ENCODE measurements at places on chromosomes 5 and 9.

- H3K36me3 ChIP-seq, result no peaks in the 10 kb centered on the region
- DNase-seq, result no peak
- no peak overlapping the region for H3K4me3 ChIP-seq
- no peak overlapping the region for H3K27ac ChIP-seq
- H3K27me3 ChIP-seq, result no peaks in the 10 kb centered on the region
Measured at GRCh38 chr5:73544429-73545402, 20.7 kb downstream of the ANKRA2 start.

GRCh38 chr9:89483592-89484474, 14.1 kb downstream of the SEMA4D start:
- peak; percentile 59 for DNase-seq
- peaks cover 67% of the 10 kb centered on the region for H3K4me1 ChIP-seq
- peak overlapping the region; percentile 61 for H3K4me3 ChIP-seq
- peaks cover 3% of the 10 kb centered on the region for H3K36me3 ChIP-seq
- peak overlapping the region; percentile 68 for H3K27ac ChIP-seq

DNA sequence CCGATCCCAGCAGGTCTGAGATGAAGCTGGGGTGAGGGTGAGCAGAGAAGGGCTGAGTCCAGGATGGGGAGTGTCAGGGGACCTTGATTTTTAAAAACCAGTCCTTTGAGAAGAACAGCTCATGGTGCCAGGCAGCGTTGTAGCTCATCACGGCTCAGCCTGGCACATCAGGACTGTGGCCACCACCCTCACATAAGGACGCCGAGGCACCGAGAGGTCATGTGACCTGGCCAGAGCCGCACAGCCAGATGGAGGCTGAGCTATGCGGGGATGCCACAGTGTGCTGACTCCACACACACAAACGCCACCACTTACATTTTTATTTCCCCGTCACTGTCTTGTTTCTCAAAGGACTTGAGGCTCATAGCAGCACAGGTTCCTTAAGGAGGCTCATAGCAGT, 32.9 kb upstream of the CEP72 start:
- H3K27ac ChIP-seq, result no peak overlapping the region
- H3K27me3 ChIP-seq, result no peaks in the 10 kb centered on the region
- no peak for DNase-seq
- no peak overlapping the region for H3K4me3 ChIP-seq
- H3K4me1 ChIP-seq, result no peaks in the 10 kb centered on the region

DNA sequence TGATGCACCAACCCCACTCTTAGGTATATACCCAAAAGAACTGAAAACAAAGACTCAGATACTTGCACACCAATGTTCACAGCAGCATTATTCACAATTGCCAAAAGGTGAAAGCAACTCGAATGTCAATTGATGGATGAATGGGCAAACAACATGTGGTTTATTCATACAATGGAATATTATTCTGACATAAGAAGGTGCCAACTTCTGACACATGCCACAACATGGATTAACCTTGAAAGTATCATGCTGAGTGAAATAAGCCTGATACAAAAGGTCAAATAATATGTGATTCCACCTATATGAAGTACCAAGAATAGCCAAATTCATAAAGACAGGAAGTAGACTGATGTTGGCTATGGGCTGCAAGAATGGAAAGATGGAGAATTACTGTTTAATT, 35.0 kb downstream of the CTNND2 start:
- H3K36me3 ChIP-seq, result no peaks in the 10 kb centered on the region
- H3K27ac ChIP-seq, result no peak overlapping the region
- no peak overlapping the region for H3K4me3 ChIP-seq
- H3K4me1 ChIP-seq, result no peaks in the 10 kb centered on the region
- H3K27me3 ChIP-seq, result no peaks in the 10 kb centered on the region

- H3K27ac ChIP-seq, result no peak overlapping the region
- H3K36me3 ChIP-seq, result peaks cover 33% of the 10 kb centered on the region
- no peak for DNase-seq
- no peaks in the 10 kb centered on the region for H3K4me1 ChIP-seq
- no peak overlapping the region for H3K4me3 ChIP-seq
Measured at GRCh38 chr5:624118-624950, 12.2 kb downstream of the CEP72 start.
